NCI-H2029 treated with DMSO at 0.1 percent for 48 hours (cell line): ENCODE measurements at places on chromosomes 3 and 15.
A peak's percentile ranks its signal among the peaks of the same experiment; 100 is the strongest.

- peak; percentile 40 for DNase-seq
These were observed 10.8 kb upstream of the MFSD1 start for GRCh38 chr3:158790901-158791589.

DNA sequence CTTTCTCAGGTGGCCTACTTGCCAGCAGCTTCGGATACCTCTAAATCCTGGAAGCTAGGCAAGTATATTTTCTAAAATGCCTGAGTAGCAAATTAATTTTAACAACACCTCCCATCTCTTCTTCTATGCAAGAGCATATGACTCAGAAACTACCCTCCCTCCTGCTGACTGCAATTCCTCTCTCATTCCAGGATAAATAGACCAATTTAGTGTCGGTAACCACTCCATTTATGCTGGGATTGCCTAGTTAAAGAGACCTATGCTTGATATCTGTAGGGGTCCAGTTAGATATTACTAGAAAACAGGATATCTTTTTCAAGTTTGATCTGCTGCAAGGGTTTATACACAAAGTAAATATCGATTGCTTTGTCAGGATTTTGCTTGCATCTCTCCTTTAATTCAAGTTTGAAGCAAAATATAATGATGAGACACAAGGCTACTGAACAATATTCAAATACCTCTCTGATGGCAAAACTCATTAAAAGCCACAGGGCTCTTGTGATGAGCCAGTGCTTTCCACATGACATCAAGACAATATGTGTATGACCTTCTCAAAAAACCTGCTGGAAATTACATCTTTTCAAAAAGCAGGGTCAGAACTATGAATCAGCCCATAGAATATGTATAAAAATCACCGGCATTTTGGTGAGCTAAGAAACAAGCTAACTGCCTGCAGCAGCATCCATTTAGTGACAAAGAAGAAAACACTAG, 491.6 kb upstream of the NECTIN3 start:
- DNase-seq = no peak

DNA sequence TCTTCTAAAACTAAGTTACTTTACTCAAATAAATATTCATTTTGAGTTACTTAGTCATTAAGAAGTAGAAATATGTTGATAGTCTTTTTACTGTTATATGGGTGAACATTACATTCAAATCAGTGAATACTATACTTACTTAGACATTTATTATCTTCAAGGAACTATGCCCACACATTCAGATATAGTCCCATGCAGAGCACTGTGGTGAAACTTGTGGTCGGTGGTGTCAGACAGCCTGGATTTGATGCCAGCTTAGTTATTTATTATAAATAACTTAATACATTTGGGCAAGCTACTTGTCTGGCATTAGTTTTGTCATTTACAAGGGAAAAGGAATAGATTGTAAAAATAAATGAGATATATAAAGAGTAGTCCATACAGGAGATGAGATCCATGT, 149.5 kb downstream of the RAP2B start:
- no peak for DNase-seq

GRCh38 chr3:168839653-168840052, 743.9 kb upstream of the GOLIM4 start:
- DNase-seq = no peak

DNA sequence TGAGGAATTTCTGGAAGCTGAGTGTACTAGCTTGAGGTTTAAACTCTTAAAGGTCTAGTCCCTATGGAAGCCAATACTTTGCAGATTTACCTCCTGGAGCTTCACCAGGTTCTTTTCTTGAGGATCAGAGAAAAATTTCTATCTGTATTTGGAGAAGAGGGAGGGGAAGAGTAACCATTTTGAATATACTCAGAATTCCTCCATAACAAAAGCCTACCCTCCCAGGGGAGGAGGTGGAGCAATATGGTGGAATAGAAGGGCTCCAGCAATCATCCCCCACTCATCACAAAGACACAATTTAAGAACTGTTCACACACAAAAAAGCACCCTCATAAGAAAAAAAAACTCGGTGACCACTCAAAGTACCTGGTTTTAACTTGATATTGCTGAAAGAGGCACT, 36.0 kb upstream of the PEX5L start:
- DNase-seq = no peak

DNA sequence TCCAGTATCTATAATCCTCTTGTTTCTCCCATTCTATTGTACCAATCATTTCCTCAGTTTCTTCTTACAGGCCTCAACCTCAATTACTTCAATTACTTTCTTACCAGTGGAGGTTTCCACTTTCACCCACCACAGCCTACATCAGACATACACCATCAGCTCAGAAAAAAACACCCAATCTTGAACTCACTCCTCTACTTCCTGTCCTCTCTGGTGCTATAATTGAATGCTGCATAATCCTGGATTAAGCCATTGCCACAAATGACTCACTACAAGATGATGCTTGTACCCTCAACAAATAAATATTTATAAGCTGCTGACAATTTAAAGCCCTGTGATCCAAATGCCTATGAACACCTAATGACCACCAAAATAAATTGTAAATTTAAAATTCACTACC, 18.5 kb downstream of the RYK start:
- no peak for DNase-seq

- DNase-seq = no peak
These were observed 3.1 kb downstream of the SPRED1 start for GRCh38 chr15:38255690-38256089.

GRCh38 chr3:193827040-193827669, 234.1 kb downstream of the OPA1 start:
- no peak for DNase-seq

DNA sequence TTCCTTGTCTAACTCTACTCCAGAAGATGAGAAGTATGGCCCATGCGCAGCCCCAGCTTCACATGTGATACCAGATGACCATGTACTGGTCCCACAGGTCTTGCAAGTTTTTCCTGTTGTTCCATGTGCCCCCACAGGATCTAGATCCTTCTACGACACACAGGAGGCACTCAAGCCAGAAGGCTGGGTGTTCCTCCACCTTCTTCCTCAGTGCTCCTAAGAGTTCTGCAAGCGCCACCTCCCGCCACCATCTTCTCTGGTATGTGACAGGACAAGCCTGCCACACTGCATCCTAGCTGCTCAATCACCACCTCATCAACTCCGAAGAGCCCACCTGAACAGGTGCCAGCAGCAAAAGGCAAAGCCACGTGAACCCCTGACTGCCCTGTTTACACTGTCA, 43.1 kb downstream of the XXYLT1 start:
- DNase-seq = peak; percentile 42

DNA sequence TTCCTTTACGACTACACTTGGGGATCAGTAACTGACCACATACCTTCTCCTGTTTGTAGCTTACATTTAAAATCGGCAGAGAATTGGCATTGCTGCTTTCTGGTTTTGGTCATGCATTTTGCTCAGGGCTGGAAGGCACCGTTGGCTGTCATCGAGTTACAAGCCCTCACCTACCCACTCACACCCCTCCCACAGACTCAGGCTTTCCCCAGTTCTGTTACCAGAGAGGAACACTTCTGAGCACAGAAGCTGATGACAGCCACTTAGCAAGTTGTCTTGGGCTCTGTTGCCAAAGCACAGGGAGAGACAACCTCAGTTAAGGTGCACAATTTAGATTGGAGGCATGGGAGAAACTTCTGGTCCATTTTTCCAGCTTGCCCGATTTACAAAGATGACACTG, 204.8 kb upstream of the TOPAZ1 start:
- no peak for DNase-seq

DNA sequence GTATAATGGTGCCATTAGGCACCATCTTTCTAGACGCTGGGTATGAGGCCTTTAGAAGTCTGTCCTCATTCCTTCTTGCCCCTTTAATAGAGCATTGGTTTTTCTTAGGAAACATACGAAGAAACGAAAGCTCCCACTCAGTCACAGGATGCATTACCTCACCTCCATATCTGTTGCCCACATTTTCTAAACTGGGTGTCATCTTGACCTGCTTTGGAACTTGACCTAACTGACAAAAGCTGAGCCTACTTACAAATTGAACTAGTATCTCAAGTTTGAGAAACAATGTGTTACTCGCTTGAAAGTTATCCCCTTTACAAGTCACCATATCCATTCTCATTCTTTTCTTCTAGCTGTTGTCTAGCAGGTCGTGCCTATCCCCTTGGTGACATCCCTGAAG, 102.7 kb downstream of the VPS8 start:
- no peak for DNase-seq

DNA sequence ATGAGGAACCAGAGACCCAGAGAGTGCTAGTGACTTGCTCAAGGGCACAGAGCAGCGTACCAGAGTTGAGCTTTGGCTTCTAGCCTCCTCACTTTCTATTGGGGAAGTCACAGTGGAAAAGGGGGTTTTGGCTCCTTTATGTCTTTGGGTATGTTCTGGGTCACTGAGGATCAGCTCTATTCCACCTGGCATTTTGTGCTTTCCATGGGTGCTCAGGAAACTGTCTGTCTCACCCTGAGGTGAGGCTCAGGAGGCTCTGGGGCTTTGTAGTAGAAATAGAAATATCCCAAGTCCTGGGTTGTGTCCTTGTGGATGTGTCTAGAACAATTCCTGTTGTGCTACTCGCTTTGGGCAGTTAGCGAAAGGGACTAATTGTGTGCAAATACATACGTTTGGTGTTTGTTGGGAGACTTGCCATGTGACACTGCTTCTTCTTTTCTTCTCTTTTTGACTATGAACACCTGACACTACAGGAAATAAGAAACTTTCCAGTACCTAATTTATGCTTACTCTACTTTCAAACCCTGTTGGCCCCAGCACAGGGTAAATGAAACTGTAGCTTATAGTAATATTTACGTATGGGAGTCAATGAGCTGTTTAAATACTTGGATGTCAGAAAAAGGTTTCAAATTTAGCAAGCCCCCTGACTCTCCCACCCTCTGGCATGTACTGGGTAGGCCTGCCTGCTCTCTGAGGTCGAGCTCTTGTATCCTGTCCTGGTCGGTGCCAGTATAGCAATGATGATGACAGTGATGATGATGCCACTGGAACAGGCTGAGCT, 35.6 kb downstream of the SMAD3 start:
- no peak for DNase-seq

GRCh38 chr3:155196131-155197021, 97.1 kb downstream of the STRIT1 start:
- no peak for DNase-seq

DNA sequence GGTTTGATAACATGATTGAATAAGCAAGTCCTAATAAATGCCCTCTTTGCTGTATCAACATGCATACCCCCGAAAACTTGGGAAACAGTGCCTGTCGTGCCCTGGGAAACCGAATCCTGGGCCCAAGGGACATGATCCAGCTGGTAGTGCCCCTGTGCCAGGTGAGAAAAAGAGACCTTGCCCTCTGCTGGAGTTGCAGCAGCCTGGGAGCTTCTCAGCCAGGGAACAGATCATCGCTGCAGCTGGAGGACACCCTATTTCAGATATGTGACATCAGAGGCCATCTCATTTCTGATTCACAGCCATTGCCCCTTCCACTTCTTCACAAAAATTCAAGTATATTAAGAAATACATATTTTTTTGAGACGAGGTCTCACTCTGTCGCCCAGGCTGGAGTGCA, 32.3 kb downstream of the STOML1 start:
- DNase-seq = no peak

DNA sequence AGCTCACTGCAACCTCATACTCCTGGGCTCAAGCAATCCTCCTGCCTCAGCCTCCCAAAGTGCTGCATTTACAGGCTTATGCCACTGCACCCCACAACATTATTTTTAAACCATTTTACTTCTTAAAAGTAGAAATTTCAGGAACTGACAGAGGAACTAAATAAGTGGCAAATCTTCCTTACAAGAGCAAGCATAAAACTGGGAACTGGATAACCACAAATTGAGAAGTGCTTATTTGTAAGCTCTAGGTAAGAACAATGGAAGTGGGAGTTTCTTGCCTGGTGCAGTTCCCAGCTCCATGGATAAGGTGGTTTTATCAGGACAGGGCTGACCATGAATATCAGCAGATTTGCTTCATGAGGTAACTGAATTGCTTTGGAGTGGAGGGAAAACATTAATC, 655.2 kb downstream of the DIPK2A start:
- DNase-seq = no peak

DNA sequence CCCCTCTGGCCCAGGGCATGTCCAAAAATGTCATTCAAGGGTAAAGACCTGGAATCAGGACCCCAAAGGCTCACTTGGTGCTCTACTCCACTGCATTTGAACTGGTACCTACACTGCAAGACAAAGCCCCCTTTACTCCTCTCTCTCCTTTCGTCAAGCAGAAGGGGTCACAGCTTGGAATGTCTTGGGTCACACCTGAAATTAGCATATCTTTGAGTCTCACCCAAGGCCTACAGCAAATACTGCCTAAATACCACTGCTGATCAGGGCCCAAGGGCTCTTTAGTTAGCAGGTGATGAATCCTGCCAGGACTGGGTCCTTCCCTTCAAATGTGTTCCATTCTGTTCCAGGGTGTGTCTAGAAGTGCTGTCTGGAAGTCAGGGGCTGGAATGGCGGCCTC, 320.6 kb downstream of the SV2B start:
- DNase-seq = no peak

- no peak for DNase-seq
These were observed 449.4 kb upstream of the PROK2 start for GRCh38 chr3:72234391-72234790.

DNA sequence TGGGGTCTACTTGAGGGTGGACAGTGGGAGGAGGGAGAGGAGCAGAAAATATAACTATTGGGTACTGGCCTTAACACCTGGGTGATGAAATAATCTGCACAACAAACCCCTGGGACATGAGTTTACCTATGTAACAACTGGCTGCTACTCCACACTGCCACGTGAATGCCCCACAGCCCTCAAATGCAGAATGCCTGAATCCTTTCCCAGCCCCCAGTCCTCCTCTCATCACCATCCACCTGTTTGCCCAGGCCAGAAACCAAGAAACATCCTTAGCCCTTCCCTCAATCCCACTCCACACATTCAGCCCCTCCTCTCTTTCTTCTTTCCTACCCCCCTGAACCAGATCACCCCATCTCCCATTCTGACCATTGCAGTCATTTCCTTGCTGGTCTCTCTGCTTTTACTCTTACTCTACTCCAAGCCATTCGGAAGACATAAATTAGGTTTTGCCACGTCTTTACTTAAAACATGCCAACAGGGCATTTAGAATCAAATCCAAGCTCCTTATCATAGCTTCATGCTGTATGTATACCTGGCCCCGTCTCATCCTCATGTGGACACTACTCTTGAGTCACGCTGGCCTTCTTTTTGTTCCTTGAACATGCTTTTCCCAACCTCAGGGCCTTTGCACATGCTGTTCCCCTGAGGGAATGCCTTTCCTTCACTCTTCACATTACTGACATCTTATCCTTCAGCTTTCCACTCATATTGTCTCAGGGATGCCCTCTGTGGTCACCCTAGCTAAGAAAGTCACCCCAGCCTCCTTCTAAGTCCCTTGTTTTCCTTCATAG, 137.5 kb upstream of the ABHD17C start:
- DNase-seq = no peak

GRCh38 chr3:184261270-184261853, at the start of gene CAMK2N2:
Gene CAMK2N2, minus strand, starts transcription at chr3:184261553. Its CDS starts 268 bp downstream, at chr3:184261285.
- peak; percentile 75 for DNase-seq

GRCh38 chr3:159783780-159784742, 204.6 kb upstream of the IL12A start:
- no peak for DNase-seq

- DNase-seq = no peak
These were observed 87.7 kb downstream of the VGLL4 start for GRCh38 chr3:11555881-11556633.
